ENCODE measurements at places on chromosomes 12 and 14. TPM values are rescaled to one million over a fixed set of nuclear protein-coding genes. Genes with fewer than 3 reads are reported as not detected.

DNA sequence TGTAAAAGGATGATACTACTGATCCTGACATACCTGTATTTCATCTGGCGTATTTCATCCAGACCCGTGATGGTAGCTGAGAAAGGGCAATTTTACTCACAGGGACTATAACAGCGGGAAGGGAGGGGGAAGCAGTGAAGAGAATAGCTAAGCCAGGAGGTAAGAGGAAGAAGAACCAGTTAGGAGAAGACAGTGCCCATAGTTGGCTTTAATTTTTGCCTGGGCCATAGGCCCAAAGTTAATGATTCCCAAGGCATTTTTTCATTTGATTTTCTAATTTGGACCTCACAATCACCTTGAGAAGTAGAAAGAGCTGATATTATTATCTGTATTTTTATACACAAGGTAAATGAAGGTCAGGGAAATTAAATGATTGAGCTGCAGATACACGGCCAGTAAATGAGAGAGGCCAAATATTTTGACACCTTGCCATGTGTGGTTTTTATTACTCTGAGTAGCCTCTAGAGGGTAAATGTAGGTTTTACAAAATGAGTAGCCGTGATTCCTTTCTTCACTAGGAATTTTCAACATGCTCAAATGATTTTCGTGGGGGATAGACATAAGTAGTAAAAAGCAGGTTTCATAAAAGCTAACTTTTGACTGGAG, 382.2 kb downstream of the FUT8 start:
- no peaks in the 10 kb centered on the region for H3K36me3 ChIP-seq
- no peak overlapping the region for H3K27ac ChIP-seq
- DNase-seq: no peak
- no peaks in the 10 kb centered on the region for H3K4me1 ChIP-seq

GRCh38 chr12:12387501-12387900, 30.6 kb downstream of the BORCS5 start:
- no peaks in the 10 kb centered on the region for H3K4me1 ChIP-seq
- no peak overlapping the region for H3K27ac ChIP-seq
- H3K27me3 ChIP-seq: no peaks in the 10 kb centered on the region
- no peak for DNase-seq
- no peak overlapping the region for H3K4me3 ChIP-seq

DNA sequence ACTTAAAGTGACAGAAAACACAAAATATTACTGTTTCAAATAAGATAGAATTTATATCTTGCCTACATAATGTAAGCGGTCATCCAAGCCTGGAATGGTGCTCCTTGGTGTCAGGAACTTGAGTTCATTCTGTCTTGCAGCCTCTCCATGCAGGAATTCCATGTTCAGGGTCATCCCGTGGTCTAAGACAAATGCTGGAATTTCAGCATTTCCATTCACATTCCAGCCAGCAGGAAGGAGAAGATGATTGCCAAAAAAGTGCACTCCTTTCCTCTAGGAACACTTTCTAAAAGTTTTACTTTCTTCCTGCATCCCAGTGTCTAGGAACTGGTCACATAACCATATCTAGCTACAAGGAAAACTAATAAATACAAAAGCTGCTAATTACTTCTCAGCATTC, 106.3 kb downstream of the PTPRO start:
- H3K36me3 ChIP-seq: no peaks in the 10 kb centered on the region
- no peaks in the 10 kb centered on the region for H3K27me3 ChIP-seq
- H3K4me3 ChIP-seq: no peak overlapping the region

- no peaks in the 10 kb centered on the region for H3K4me1 ChIP-seq
- H3K36me3 ChIP-seq: no peaks in the 10 kb centered on the region
- DNase-seq: no peak
Observed at GRCh38 chr14:106268013-106268727, 741.8 kb downstream of the TMEM121 start.

- peaks cover 15% of the 10 kb centered on the region for H3K4me1 ChIP-seq
- DNase-seq: no peak
- H3K36me3 ChIP-seq: no peaks in the 10 kb centered on the region
- H3K27ac ChIP-seq: no peak overlapping the region
Observed at GRCh38 chr14:53148671-53149070, 4.5 kb downstream of the DDHD1 start.

- no peaks in the 10 kb centered on the region for H3K27me3 ChIP-seq
- no peak overlapping the region for H3K27ac ChIP-seq
- no peak for DNase-seq
- no peak overlapping the region for H3K4me3 ChIP-seq
- H3K4me1 ChIP-seq: no peaks in the 10 kb centered on the region
- H3K36me3 ChIP-seq: no peaks in the 10 kb centered on the region
Observed at GRCh38 chr12:126772171-126772864, 1494.7 kb upstream of the TMEM132C start.

GRCh38 chr12:124188561-124189405, 106.1 kb upstream of the RFLNA start:
- no peak overlapping the region for H3K27ac ChIP-seq
- DNase-seq: no peak
- H3K4me1 ChIP-seq: no peaks in the 10 kb centered on the region
- H3K27me3 ChIP-seq: no peaks in the 10 kb centered on the region

DNA sequence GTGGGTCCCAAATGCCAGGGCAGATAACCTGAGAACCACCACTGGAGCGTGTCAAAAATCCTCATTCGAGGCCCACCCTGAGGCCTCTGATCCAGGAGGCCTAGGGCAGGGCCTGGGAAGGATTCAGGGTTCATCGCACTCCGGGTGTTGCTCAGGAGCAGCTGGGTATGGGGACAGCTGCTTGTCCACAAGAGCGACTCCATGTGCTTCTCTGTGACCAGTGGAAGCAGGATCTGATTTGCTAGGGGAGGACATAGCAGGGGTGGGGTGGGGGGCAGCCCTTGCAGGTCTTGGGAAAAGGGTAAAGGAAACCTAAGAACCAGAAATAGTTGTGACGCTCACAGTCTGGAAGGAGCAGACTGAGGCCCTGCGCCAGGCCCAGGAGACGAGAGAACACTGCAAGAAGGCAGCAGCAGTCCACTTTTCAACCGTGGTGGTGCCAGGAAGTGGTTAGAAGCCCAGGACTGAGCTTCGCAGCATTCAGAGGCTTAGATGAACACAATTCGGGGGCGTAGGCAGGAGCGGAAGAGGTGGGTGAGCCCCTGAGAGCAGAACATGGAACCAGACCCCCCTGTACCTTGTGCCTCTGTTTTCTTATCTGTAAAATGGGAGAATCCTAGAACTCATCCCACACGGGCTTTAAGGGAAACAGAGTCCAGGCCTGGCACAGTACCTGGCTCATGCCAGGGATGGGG, 33.7 kb downstream of the ITPK1 start:
- H3K4me3 ChIP-seq: no peak overlapping the region
- H3K27me3 ChIP-seq: no peaks in the 10 kb centered on the region
- H3K36me3 ChIP-seq: no peaks in the 10 kb centered on the region
- no peak for DNase-seq
- peak overlapping the region; percentile 25 for H3K27ac ChIP-seq
- peaks cover 37% of the 10 kb centered on the region for H3K4me1 ChIP-seq

GRCh38 chr12:104137001-104137901, 759 bp downstream of the NFYB start:
- H3K4me3 ChIP-seq: peak overlapping the region; percentile 87
- DNase-seq: no peak
- peaks cover 22% of the 10 kb centered on the region for H3K4me1 ChIP-seq
- peaks cover 20% of the 10 kb centered on the region for H3K36me3 ChIP-seq
- H3K27ac ChIP-seq: peak overlapping the region; percentile 81
- no peaks in the 10 kb centered on the region for H3K27me3 ChIP-seq

DNA sequence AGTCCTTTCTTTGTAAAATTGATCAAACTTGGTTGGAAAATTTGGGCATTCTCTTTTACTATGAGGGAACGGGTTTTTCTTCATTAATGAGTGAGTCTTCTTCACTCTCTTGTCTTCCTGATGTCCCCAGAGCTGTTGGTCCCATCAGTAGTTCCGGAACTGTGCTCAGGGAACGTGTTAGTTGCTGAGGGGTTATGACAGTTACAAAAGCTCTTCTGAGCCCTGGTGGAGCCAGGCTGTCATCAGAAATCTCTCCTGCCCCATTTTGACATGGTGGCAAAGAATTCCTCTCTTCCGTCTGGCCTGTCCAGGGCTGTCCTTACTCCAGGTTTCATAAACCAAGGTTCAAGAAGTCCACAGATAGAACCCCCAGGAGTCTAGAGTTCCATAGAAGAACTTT, 208.5 kb downstream of the SLC41A2 start:
- H3K27me3 ChIP-seq: no peaks in the 10 kb centered on the region
- H3K27ac ChIP-seq: no peak overlapping the region
- no peak overlapping the region for H3K4me3 ChIP-seq
- DNase-seq: no peak
- H3K36me3 ChIP-seq: no peaks in the 10 kb centered on the region

- no peak overlapping the region for H3K4me3 ChIP-seq
- DNase-seq: no peak
- H3K27ac ChIP-seq: no peak overlapping the region
- H3K27me3 ChIP-seq: no peaks in the 10 kb centered on the region
- H3K4me1 ChIP-seq: no peaks in the 10 kb centered on the region
- H3K36me3 ChIP-seq: no peaks in the 10 kb centered on the region
Observed at GRCh38 chr12:85872497-85873091, 1.5 kb upstream of the NTS start.

- no peaks in the 10 kb centered on the region for H3K36me3 ChIP-seq
- H3K4me3 ChIP-seq: no peak overlapping the region
- H3K27ac ChIP-seq: peak overlapping the region; percentile 60
- no peaks in the 10 kb centered on the region for H3K27me3 ChIP-seq
- DNase-seq: no peak
- no peaks in the 10 kb centered on the region for H3K4me1 ChIP-seq
Observed at GRCh38 chr12:106213662-106214061, 34.2 kb downstream of the CKAP4 start.

DNA sequence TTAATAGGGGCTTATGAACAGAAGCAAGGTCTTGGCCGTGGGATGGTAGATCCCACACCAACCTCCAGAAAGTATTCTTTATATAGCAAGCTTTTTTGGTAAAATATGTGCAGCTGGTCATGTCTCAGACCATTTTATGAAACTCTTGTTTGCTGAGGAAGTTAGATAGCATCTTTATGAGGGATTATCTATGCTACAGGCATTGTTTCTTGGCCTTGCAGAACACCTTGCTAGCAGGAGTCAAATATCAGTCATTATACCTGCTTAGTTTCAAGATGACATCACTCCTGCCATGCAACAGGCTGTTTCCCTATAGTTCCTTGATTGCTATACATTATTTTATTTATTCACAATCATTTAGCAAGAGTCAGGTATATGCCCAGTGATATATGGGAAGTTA, 84.8 kb upstream of the LRFN5 start:
- H3K36me3 ChIP-seq: no peaks in the 10 kb centered on the region
- H3K4me1 ChIP-seq: no peaks in the 10 kb centered on the region
- H3K27ac ChIP-seq: no peak overlapping the region
- H3K27me3 ChIP-seq: no peaks in the 10 kb centered on the region
- H3K4me3 ChIP-seq: no peak overlapping the region

- no peaks in the 10 kb centered on the region for H3K4me1 ChIP-seq
- no peaks in the 10 kb centered on the region for H3K27me3 ChIP-seq
- no peak overlapping the region for H3K4me3 ChIP-seq
- no peaks in the 10 kb centered on the region for H3K36me3 ChIP-seq
- DNase-seq: no peak
- H3K27ac ChIP-seq: no peak overlapping the region
Observed at GRCh38 chr14:47220096-47220495, 455.3 kb downstream of the MDGA2 start.

- DNase-seq: peak; percentile 86
- H3K27ac ChIP-seq: no peak overlapping the region
- H3K27me3 ChIP-seq: no peaks in the 10 kb centered on the region
- H3K4me3 ChIP-seq: no peak overlapping the region
Observed at GRCh38 chr12:100554608-100555077, 18.8 kb upstream of the GAS2L3 start.

DNA sequence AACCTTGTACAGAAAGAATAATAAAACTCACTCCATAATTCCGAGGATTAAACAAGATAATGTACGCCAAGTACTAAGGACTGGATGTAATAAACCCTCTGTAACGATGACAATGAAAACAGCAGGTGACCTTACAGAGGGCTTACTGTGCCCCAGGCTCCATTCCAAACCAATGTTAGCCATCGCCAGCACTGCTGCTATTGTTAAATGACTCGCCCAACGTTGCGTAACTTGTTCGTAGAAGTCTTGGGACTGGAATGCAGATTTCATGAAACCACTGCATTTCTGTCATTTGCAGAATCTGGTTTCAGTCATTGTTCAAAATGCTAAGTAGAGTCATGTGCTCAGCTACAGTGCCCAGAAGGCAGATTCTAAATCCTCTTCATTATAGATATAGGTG, 728 bp upstream of the STON2 start:
- H3K36me3 ChIP-seq: no peaks in the 10 kb centered on the region
- H3K4me3 ChIP-seq: no peak overlapping the region
- no peak overlapping the region for H3K27ac ChIP-seq
- DNase-seq: peak; percentile 91
- peaks cover 26% of the 10 kb centered on the region for H3K4me1 ChIP-seq

- no peaks in the 10 kb centered on the region for H3K4me1 ChIP-seq
- no peaks in the 10 kb centered on the region for H3K36me3 ChIP-seq
- DNase-seq: no peak
- no peak overlapping the region for H3K27ac ChIP-seq
Observed at GRCh38 chr14:69037790-69038454, 58.8 kb upstream of the ACTN1 start.

DNA sequence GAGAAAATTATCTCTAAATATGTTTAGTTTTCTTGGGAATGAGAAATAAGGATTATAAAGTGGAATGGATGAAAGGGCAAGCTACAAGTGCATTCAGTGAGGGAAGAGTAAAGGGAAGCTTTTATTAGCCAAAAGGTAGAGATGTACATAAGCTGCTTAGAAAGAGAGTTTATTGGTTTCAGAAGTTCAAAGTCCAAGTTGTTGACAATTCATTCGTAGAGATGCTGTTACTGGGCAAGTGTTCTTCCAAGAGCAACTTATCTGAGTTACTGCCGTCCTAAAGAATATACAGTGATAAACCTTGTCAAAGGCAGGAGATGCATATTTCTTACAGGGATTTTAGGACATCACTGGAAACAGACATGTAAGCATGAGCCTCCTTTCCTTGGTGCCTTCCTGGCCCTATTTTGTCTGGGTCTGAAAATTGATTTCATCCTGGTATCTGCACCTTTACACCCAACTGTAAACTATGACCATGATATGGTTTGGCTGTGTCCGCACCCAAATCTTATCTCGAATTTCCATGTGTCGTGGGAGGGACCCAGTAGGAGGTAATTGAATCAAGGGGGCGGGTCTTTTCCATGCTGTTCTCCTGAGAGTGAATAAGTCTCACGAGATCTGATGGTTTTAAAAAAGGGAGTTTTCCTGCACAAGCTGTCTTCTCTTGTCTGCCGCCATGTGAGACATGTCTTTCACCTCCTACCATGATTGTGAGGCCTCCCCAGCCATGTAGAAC, 46.8 kb downstream of the TRMT5 start:
- no peak overlapping the region for H3K4me3 ChIP-seq
- H3K4me1 ChIP-seq: no peaks in the 10 kb centered on the region
- H3K36me3 ChIP-seq: no peaks in the 10 kb centered on the region
- H3K27me3 ChIP-seq: no peaks in the 10 kb centered on the region
- no peak for DNase-seq

OR4E2 gene
- not detected for total RNA-seq

FBRSL1 gene
- total RNA-seq: 13.8 TPM

OTX2 gene
- not detected for total RNA-seq

RIN3 gene
- total RNA-seq: 15.5 TPM

CD163L1 gene
- 2.0 TPM for total RNA-seq

RND1 gene
- total RNA-seq: not detected

DPY19L2 gene
- total RNA-seq: 21.8 TPM

BATF gene
- 11.1 TPM for total RNA-seq

ESPL1 gene
- 8.7 TPM for total RNA-seq

ACSS3 gene
- 78.1 TPM for total RNA-seq

NEUROD4 gene
- total RNA-seq: not detected

Measured in tibial nerve (tissue), 4 donors.